ENCODE measurements at places on chromosomes 6 and 20. TPM values are rescaled to one million over a fixed set of nuclear protein-coding genes. Genes with fewer than 3 reads are reported as not detected.

- H3K36me3 ChIP-seq, result no peaks in the 10 kb centered on the region
- peaks cover 18% of the 10 kb centered on the region for H3K4me1 ChIP-seq
- DNase-seq, result peak; percentile 58
- H3K27me3 ChIP-seq, result peaks cover 3% of the 10 kb centered on the region
- no peak overlapping the region for H3K4me3 ChIP-seq
- H3K27ac ChIP-seq, result peak overlapping the region; percentile 59
Observed at GRCh38 chr20:20734475-20734948, 22.1 kb upstream of the RALGAPA2 start.

Gene LY86
- 0.90 TPM for total RNA-seq

Gene ARMC2
- total RNA-seq, result 5.2 TPM

Gene EPPIN
- not detected for total RNA-seq

Gene POM121L2
- total RNA-seq, result not detected

DNA sequence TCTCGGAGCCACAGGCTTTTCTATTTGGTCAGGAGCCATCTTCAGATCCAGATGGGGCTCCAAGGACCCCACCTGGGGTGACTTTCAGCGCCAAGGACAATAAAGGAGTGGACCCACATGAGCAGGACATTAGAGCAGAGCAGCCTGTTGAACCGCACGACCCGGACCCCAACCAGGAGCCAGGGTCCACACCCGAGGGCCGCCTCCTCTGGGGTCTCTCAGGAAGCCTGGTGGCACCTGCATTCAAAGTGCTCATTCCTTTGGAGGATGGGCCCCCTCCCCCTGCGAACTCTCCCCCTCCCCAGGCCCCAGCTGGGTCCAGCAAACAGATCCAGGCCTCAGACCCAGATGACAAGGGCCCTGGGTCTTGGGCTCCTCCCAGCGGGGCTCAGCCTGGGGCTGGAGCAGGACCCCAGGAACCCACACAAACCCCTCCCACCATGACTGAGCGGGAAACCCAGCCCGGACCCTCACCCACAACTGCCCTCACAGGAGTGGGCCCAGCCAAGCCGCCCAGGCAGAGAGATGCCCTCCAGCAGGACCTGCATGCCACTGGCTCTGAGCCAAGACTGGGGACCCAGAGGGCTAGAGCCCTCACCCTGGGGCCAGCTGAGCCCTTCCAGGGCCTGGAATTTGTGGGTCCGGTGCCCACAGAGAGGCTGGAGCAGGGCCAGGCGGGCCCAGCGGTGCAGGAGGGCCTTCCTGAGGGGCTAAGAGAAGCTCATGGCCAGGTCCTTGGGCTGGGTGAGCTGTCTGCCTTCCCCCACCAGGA, 23.9 kb downstream of the RAB44 start:
- H3K27me3 ChIP-seq, result no peaks in the 10 kb centered on the region
- H3K36me3 ChIP-seq, result no peaks in the 10 kb centered on the region
- H3K27ac ChIP-seq, result no peak overlapping the region
- DNase-seq, result no peak
- H3K4me3 ChIP-seq, result no peak overlapping the region

DNA sequence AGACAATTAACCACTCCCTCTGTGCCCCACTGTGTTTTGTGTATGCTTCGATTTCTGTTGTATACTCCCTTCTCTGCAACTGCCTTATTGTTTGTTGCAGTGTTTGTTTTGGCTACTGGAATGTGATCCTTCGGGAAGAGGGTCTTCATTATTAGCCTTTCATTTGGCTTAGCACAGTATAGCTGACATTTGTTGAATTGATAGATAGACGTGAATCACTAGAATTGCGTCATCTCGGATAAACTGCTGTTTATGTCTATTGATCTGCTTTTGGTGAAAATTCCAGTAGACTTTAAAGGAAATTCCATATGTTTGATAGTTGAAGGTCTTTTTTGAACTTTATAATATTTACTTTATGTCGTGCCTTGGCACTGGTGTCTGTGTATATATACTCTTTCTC, 189.9 kb upstream of the EYA4 start:
- H3K27ac ChIP-seq, result no peak overlapping the region
- peaks cover 5% of the 10 kb centered on the region for H3K27me3 ChIP-seq
- H3K4me3 ChIP-seq, result no peak overlapping the region
- DNase-seq, result no peak

Gene EEF1A2
- total RNA-seq, result 0.69 TPM

- H3K4me3 ChIP-seq, result no peak overlapping the region
- H3K27me3 ChIP-seq, result no peaks in the 10 kb centered on the region
- no peak for DNase-seq
Observed at GRCh38 chr6:14209000-14209399, 91.4 kb downstream of the CD83 start.

Gene CST4
- total RNA-seq, result not detected

- no peak overlapping the region for H3K4me3 ChIP-seq
- no peaks in the 10 kb centered on the region for H3K27me3 ChIP-seq
- no peaks in the 10 kb centered on the region for H3K4me1 ChIP-seq
- no peak overlapping the region for H3K27ac ChIP-seq
- no peaks in the 10 kb centered on the region for H3K36me3 ChIP-seq
Observed at GRCh38 chr6:115838216-115838615, 222.5 kb downstream of the FRK start.

DNA sequence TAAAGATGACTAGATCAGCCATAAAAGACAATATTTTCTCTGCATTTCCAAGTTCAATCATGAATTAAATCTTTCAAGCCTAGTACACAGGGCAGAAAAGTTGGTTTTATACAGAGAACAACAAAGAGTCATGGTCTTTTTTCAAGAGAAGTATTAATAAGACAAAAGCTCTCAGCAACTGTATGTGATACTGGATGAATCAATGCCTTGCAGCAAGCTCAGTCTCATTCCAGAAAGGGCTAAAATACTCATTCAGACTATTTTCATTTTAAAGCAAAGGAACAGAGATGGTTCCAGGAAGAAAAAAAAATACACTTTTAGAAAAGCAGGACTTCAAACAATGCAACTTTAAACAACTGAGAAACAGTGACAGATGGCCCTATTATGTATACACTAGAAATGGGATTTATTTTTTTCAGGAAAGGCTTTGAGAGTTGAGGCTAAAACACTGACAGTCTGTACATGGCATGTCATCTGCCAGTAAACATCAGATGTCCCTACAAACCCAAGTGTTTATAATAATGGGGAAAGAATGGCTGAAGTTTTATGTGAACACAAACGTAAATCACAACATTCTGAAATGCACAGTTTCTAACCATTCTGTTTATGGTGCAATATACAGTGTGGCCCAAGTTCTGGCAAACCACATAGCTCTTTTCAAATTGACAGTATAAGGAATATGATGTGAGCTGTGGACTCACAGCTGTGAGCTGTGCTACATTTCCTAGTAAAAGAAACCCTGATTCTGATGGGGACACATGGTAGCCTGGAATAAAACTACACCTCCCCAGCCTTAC, 114.3 kb upstream of the DST start:
- no peak overlapping the region for H3K4me3 ChIP-seq
- H3K27ac ChIP-seq, result no peak overlapping the region
- DNase-seq, result no peak
- H3K36me3 ChIP-seq, result no peaks in the 10 kb centered on the region
- H3K4me1 ChIP-seq, result peaks cover 6% of the 10 kb centered on the region

Gene C6orf141
- total RNA-seq, result 1.1 TPM

- H3K27ac ChIP-seq, result no peak overlapping the region
- DNase-seq, result no peak
- H3K27me3 ChIP-seq, result peaks cover 2% of the 10 kb centered on the region
- H3K4me3 ChIP-seq, result no peak overlapping the region
- H3K4me1 ChIP-seq, result no peaks in the 10 kb centered on the region
- H3K36me3 ChIP-seq, result no peaks in the 10 kb centered on the region
Observed at GRCh38 chr20:19874040-19874727, 116.1 kb downstream of the RIN2 start.

Gene PANK2
- total RNA-seq, result 37.2 TPM

Gene VSX1
- not detected for total RNA-seq

- no peak for DNase-seq
- no peaks in the 10 kb centered on the region for H3K36me3 ChIP-seq
- H3K27me3 ChIP-seq, result no peaks in the 10 kb centered on the region
- H3K27ac ChIP-seq, result no peak overlapping the region
- no peak overlapping the region for H3K4me3 ChIP-seq
Observed at GRCh38 chr6:15232836-15233510, 12.9 kb upstream of the JARID2 start.

GRCh38 chr20:58251979-58252591, 23.6 kb upstream of the ANKRD60 start:
- peaks cover 34% of the 10 kb centered on the region for H3K4me1 ChIP-seq
- no peaks in the 10 kb centered on the region for H3K27me3 ChIP-seq
- peak; percentile 19 for DNase-seq
- H3K27ac ChIP-seq, result peak overlapping the region; percentile 39
- H3K36me3 ChIP-seq, result peaks cover 22% of the 10 kb centered on the region

- H3K4me3 ChIP-seq, result no peak overlapping the region
- H3K36me3 ChIP-seq, result peaks cover 3% of the 10 kb centered on the region
- H3K4me1 ChIP-seq, result peaks cover 6% of the 10 kb centered on the region
- no peaks in the 10 kb centered on the region for H3K27me3 ChIP-seq
Observed at GRCh38 chr6:166559211-166559610, 27.3 kb downstream of the RAMACL start.

DNA sequence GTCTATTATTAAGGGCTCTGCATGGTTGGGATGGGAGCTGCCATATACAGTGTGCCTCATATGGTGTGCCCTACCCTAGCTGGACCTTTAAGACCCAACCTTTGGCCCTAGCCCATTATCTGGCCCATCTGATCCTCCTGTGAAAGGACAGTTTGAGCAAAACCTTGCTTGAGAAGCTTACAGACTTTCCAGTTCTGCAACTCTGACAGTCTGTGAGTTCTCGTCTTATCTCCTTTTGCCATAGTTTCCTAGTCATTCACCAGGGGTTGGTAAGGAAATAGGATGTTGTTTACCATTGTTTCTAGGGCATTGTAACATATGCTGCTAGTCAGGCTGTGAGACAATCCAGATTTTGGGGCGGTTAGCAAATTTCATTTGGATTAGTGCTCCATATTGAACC, 17.2 kb downstream of the CTNNBL1 start:
- no peak for DNase-seq
- no peak overlapping the region for H3K4me3 ChIP-seq
- peaks cover 11% of the 10 kb centered on the region for H3K36me3 ChIP-seq
- H3K27ac ChIP-seq, result no peak overlapping the region

Gene CST5
- not detected for total RNA-seq

Gene BPIFA3
- total RNA-seq, result not detected

Gene BMP7
- total RNA-seq, result not detected

DNA sequence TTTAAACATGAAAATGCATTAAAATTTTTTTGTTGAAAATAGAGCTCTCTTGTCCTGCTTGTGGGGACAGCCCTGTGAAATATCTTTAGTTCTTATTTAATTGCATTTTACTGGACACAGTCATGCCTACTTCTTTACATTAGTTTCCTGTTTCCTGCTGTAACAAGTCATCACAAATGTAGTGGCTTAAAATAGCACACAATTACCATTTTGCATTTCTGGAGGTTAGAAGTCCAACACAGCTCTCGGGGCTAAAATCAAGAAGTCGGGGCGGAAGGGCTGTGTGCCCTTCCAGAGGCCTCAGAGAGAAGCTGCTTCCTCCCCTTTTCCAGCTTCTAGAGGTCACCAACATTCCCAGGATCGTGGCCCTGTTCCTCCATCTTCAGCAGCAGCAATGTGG, 29.4 kb downstream of the PNLDC1 start:
- no peak overlapping the region for H3K27ac ChIP-seq
- no peaks in the 10 kb centered on the region for H3K27me3 ChIP-seq
- no peaks in the 10 kb centered on the region for H3K36me3 ChIP-seq
- peaks cover 16% of the 10 kb centered on the region for H3K4me1 ChIP-seq
- H3K4me3 ChIP-seq, result no peak overlapping the region

Gene FOXC1
- total RNA-seq, result 0.04 TPM

DNA sequence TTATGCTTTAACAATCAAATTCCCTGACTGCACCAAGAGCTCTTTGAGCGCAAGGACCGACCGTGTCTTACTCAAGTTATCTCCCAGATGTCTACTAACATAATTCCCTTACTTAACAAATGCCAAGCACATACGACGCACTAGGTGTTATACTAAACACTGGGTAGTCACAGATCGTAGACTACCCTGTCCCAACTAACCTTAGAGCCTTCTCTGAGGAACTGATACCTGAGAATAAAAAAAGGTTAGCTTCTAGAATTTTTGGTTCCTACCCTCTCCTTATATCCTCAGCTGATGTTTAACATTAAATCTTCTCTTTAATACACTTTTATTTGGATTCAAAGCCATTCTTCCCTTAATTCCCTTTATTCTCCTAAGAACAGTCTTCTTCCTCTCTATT, 38.5 kb downstream of the EPB41L2 start:
- H3K4me1 ChIP-seq, result peaks cover 8% of the 10 kb centered on the region
- H3K4me3 ChIP-seq, result no peak overlapping the region
- no peak overlapping the region for H3K27ac ChIP-seq
- DNase-seq, result no peak

Data from activated CD4-positive, alpha-beta T cell treated with anti-CD3 and anti-CD28 coated beads for 36 hours (primary cell).